AG04449 (cell line): ENCODE measurements at places on chromosomes 6 and 20.

GRCh38 chr6:31729979-31730630 lies 1.0 kb upstream of the DDAH2 start:
- DNase-seq: no peak

DNA sequence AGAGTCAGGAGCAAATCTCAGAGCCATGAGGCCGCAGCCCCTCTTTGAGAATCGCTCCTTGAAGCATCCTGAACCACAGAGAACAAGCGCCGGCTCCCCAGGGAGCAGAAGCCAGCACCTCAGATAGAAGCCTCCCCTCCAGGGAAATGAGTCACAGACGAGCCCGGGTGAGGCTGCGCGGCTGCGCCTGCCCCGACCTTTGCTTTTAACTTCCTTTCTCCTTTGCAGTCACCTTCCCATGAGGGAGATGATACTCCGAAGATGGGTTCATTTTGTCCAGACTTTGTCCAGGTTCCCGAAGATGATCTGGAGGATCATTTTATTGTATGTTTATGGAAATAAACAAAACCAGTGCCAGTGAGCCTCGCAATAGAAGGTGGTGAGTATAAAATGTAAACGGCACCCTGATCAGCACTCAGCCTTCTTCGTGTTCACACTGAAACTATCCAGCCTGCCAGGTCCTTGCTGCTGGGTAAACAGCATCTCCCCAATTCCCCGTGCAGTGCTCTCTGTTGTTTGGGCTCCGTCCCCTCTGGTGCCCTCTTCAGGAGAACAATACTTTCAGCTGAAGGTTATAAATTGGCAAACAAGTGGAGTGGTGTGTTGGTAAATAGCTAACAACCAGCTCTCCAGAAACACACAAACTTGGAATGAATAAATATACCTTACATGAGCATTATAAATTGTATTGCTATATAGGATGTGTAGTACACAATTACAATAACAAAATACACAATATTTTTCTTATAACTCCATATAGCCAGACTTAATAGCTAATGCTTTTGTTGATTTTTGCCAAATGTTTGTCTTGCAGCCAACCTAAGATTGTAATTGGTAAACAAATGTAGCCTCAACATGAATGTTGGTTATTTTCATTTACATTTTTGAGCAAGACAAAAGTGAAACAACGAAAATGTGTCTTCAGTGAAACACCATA lies 41.4 kb upstream of the TMEM181 start:
- DNase-seq: no peak

- no peak for DNase-seq
Observed at GRCh38 chr6:53979468-53980067, 131.7 kb upstream of the MLIP start.

- DNase-seq: no peak
Observed at GRCh38 chr6:31038559-31038958, 28.3 kb downstream of the MUC22 start.

DNA sequence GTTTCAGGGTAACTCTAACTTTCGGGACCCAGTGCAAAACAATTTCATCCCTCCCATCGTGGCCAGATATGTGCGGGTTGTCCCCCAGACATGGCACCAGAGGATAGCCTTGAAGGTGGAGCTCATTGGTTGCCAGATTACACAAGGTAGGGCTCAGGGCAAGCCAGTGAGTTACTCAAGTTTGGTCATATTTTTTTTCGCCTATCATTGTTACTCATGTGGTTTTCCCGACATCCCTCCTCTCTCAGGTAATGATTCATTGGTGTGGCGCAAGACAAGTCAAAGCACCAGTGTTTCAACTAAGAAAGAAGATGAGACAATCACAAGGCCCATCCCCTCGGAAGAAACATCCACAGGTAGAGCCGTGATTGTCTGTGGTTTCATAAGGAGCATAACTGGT lies 58.2 kb downstream of the DCBLD1 start:
- DNase-seq: no peak
